NCI-H524 (cell line): ENCODE measurements at places on chromosomes 1 and 21.
A peak's percentile ranks its signal among the peaks of the same experiment; 100 is the strongest.

GRCh38 chr1:28409090-28409489, 39.5 kb downstream of the PHACTR4 start:
- no peak for DNase-seq

- DNase-seq = no peak
Measured at GRCh38 chr1:199173356-199173755, 534.5 kb downstream of the PTPRC start.

DNA sequence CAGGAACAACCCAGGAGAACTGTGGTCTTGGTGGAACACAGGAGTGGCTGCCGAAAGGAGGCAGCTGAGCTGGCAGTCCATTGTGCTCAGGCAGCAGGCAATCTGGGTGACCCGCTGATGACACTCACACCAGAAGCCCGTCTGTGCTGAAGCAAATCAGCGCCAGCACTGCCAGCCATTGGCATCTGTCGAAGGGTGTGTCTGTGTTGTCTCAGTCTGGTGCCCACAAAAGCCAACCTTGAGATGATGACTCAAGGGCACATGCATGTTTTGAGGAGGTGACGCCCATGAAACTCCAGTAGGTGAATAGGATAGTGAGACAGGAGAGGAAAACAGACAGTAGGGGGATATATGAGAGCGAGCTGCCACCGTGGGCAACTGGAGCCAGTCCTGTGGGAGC, 167.3 kb downstream of the KAZN start:
- DNase-seq = no peak

DNA sequence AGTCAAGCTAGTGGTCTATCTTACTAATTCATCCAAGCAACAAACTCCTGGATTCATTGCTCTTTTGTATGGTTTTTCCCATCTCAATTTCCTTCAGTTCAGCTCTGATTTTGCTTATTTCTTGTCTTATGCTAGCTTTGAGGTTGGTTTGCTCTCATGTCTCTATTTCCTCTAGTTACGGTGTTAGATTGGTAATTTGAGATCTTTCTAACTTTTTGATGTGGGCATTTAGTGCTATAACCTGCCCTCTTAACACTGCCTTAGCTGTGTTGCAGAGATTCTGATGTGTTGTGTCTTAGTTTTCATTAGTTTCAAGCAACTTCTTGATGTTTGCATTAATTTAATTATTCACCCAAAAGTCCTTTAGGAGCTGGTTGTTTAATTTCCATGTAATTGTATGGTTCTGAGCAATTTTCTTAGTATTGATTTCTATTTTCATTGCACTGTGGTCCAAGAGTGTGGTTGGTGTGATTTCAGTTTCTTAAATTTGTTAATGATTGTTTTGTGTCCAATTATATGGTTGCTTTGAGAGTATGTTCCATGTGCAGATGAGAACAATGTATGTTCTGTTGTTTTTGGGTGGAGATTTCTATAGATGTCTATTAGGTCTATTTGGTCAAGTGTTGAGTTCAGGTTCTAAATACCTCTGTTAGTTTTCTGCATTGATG, 154.6 kb downstream of the PLPPR5 start:
- DNase-seq = no peak

DNA sequence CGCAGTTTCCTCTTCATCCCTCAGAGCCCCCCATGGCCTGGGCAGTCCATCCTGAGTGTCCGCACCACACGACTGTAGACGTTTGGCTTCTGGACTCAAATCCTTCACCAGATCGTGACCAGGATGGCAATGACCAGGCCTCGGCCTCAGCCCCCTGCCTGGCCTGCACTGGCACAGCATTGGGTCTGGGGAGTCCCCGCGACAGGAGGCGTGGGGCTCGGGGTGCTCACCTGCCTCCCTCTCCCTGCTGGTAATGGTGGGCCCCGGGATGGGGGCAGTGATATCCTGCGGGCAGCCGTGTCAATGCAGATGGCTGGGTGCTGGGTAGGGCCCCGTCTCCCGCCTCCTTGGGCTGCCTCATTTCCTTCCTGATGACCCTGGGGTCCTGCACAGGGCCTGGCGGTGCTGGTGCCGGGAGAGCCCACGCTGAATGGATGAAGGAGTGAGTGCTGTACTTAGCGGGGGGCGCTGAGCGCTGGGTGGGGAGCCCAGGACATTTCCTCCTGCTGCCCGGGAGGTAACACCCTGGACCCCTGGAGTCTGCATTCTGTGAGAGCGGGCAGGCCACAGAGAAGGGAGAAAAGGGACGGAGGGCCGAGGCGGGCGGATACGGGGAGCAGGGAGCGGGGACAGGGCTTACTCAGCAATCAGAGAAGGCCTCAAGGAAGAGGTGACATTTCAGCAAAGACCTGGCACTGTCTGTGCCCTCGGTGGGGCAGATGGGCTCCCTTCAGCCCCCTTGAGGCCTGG, 2.1 kb upstream of the TNFRSF14 start:
- DNase-seq = no peak

- no peak for DNase-seq
Measured at GRCh38 chr1:93253516-93253915, 73.0 kb downstream of the CCDC18 start.

DNA sequence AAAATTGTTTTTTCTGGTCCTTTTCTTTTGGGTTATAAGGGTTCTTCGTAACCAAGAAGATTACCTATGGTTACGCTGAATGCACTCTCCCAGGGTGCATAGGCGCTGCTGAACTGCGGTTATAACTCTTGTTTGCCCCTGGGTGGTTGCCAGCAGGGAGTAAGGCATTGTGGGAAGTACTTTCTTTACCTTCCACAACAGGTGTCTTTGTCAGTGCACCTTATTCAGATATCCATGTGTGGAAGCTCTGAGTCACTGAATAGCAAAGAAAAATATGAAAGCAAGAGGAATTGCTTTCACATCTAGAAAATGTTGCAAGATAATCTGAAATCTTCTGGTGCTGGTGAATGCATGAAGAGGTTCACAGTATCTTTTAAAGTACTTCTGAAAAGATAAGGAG, 124.4 kb upstream of the CACYBP start:
- no peak for DNase-seq

DNA sequence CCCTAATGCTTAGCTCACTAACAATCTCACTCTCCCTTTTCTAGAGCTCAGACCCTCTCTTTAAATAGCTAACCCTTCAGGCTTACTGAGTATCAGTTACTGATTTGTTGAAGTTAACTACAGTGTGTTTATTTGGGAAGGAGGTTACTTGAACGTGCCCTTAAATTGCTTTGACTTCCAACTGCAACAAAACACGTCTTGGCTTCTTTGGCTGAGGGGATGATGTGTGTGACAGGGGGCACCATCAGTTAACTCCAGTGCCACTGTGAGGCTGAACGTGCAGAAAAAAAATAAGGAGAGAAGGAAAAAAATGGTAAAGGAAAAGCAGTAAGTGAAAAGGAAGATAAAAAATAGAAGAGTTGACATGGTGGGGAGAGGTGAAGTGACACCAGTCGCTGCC, 75.1 kb upstream of the NRIP1 start:
- no peak for DNase-seq

GRCh38 chr1:28580722-28581530, 11.1 kb upstream of the RAB42 start:
- DNase-seq = peak; percentile 74

- DNase-seq = no peak
Measured at GRCh38 chr1:39781349-39781715, 7.3 kb downstream of the BMP8B start.

GRCh38 chr1:34380526-34381124, 203.9 kb downstream of the C1orf94 start:
- DNase-seq = peak; percentile 80

DNA sequence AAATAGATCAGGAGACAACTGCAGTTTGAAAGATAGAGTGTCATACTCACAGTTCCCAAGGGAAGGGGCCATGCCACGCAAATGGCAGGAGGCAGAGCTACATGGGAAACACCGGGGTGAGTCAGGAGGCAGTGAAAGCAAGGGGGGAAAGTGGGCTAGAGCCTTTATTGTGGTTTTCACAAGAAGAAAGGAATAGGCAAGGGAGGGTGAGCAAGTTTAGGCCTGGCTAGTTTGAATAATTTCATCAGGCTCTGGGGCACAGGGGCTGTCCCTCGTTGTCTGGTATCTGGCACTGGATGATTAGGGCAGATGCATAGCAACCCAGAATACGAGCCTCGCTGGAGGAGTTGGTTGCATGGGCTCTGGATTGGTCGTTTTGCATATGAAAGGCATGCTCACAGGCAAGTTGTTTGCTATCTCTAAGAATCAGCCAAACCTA, 17.0 kb upstream of the ITLN2 start:
- no peak for DNase-seq

GRCh38 chr21:21187579-21187978, 189.4 kb downstream of the NCAM2 start:
- DNase-seq = no peak

GRCh38 chr1:117128323-117129079, 7.0 kb upstream of the TRIM45 start:
- DNase-seq = no peak

DNA sequence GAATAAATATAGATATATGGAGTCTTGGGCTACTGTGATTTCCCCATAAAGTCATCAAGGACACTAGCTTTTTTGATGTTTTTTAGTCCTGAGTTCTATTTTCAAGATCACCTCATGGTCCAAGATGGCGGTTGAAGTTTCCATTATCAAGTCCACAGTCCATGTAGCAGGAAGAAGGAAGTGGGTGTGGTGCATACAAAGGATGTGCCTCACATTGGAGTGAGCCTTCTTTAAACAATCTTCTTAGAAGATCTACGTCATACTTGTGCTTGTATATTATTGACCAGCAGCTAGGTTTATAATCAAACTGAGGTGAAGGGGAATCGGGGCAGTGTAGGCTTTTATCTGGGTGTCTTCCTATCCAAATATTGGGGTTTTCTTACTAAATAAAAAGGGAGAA, 93.4 kb downstream of the FGGY start:
- no peak for DNase-seq

GRCh38 chr1:104746994-104747393, 997.3 kb downstream of the AMY1C start:
- DNase-seq = no peak

DNA sequence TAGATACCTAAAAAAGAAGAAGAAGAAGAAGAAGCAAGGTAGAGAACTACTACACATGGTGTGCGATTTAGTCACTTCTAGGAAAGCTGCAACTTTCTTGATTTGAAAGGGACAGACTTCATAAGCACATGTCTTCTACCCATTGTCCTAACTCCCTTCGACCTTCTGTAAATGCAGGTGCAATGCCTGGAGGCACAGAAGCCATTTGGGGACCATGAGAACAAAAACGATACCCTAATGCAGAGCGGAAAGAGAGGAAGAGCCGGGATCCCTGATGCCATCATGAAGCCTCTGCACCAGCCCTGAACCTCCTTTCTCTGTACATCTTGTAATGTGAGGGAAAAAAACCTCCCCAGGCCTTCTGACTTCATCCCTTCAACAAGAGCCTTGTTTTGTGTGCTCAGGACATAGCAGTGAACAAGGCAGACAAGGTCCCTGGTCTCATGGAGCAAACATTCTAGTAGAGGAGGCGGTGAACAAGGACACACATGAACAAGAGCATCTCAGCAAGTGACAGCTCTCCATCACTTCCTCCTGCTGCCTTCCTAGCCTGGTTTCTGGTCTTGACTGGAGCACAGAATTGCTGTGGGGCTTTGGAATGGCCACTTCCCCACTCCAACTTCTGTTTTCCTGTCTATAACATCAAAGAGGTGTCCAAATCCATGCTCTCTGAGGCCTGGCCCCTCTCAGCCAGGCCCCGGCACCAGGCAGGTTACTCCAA, 5.5 kb upstream of the LAPTM5 start:
- no peak for DNase-seq

GRCh38 chr1:5887971-5888361, 104.3 kb downstream of the NPHP4 start:
- DNase-seq = no peak

DNA sequence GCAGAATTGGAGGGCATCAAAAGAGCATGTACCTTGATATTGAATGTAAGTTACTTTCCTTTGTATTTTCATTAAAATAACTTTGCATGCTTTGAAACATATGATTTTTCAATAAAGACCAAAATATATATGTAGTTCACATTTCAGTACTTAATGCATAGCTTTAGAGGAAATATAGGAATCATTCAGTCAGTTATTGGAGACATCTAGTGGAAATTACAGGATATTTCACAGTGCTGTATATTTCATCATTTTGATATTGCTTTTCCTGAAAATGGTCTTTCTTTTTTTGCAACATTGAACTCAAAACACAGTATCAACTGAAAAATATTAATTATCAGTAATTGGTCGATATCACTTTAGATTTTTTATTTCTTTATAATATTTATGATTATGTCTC, 375.8 kb downstream of the NCAM2 start:
- DNase-seq = no peak

DNA sequence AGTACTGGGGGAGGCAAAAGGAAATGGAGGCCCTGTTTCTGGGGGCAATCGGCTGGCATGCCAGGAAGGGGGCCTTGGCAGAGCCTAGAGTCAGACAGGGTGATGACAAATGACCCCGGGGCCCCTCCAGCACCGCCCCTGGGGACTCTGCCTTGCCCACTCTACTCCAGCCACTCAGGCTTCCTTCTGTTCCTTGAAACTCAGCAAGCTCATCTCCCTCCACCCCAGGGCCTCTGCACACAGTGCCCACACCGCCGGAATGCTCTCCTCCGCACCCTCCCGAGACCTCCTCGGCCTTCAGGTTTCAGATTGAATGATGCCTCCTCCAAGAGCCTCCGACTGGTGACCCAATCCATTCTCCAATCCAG, 122.5 kb upstream of the ZBTB40 start:
- no peak for DNase-seq

GRCh38 chr1:150724336-150724735, 3.6 kb upstream of the HORMAD1 start:
- no peak for DNase-seq

- no peak for DNase-seq
Measured at GRCh38 chr1:232579466-232579865, 50.5 kb downstream of the SIPA1L2 start.

DNA sequence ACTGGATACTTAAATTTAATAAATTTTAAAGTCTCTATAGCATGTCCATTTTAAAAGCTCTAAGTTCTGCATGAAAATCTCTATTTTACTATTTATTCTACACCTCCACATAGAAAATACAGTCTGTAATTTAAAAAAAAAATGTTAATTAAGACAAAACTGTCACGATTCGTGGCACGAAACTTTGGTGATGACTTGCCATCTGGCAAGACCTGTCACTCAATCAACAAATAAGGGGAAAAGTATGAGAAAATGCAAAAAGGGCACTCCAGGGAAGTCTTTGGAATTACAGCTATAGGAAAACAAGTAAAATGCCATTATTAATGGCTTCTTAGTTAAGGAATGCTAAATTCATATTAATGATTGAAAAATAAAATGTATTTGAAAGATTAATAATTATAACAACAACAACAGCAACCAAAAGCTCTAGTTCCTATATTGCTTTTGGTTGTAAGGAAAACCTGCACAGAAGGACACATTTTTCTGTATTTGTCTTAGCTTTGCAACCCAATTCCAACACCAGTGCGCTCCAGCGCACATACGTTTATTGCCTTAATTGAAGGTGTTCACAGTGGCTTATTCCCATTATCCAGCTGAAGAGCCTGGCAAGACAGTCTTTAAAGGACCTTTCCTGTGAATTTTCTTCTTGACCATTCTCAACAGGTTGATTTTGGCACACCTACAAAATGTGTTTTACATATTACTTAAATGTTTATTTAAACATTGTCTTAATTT, 107.8 kb downstream of the PLPPR5 start:
- no peak for DNase-seq

GRCh38 chr1:44267438-44267837, 54.2 kb downstream of the DMAP1 start:
- DNase-seq = no peak

- no peak for DNase-seq
Measured at GRCh38 chr1:109476825-109477224, 6.9 kb upstream of the ATXN7L2 start.

GRCh38 chr1:209430107-209430506, 153.4 kb upstream of the CAMK1G start:
- no peak for DNase-seq
